ENCODE measurements at places on chromosomes 1 and 21.
A peak's percentile ranks its signal among the peaks of the same experiment; 100 is the strongest.

- DNase-seq, result no peak
Measured at GRCh38 chr1:35047188-35047858, 15.6 kb upstream of the ZMYM6 start.

DNA sequence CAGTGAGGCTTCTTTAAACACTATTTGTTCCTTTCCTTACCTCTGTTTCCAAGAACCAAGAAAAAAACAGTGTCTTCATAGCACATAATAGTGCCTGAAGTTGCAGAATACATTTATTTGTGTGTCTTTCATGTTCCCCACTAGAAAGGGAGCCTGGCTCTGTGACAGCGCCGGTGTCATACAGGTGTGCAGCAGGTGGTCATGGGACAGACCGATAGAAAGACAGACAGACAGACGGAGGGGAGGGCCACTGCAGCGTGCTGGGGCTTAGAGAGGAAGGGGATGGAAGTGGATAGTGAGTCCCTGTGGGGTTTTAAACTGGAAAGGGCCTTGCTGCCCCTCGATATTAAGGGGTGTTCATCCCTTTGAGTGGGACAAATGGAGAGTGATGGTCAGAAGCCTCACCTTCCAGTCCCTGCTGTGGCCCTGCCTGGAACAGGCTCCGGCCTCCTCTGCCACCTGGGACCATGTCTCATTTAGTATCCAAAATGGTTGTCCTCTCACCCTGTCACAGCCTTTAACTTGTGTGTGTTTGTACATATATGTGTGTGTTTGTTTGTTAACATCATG, 152.9 kb downstream of the PGBD5 start:
- no peak for DNase-seq

DNA sequence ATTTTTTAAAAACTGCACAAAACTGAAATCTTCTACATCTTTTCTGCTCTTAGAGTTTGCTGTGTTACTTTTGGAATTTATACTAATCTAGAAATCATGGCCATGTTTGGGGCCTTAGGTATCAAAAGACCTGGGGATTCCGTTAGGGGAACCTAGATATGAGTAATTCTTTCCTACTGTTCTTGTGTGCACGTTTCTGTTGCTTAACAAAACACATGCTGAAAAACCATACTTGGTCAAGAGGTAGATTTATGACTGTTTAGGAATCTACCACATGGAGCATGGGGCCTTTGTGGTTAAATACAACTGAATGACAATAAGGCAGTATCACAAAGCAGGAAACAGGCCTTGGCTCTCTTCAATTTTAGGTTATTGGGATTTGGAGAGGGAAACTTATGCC, 291.9 kb upstream of the USP25 start:
- DNase-seq, result no peak

- DNase-seq, result no peak
Measured at GRCh38 chr1:191687721-191688120, 470.5 kb upstream of the RGS18 start.

DNA sequence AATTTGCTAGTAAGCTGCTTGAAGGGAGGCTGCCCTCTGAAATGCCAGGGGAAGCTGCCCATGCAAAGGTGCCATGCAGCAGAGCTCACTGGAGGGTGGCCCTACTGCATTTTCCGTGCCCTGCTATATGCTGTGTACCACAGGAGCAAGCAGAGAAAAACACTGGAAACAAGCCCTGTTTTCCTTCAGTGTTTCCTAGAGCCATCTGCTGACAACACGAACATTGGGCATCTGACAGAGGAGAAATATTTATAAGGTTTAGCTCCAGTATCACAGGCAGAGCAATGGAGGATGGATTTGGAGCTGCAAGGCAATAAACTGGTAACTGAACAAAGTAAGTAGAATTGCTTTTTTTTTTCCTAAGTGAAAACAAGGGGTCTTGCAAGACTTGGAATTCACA, 198.4 kb downstream of the USP25 start:
- no peak for DNase-seq

GRCh38 chr1:214463596-214463995, 87.8 kb downstream of the PTPN14 start:
- DNase-seq, result no peak

DNA sequence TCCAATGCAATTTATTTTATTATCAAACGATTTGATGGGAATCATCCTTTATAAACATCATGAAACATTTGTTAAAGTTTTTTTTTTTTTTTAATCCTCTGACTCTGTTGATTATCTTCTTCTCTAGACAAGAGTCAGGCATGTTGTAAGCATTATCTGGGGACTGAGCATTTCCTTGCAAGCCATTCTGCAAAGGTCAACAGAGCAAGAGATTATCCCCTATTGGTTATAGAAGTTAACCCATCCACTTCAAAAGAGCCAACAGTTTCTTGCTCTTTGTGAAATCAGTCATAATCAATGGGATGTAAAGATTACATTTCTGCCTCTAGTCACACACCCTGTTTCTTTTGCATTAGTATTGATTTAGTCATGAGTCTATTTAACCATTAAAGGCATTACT, 368.8 kb upstream of the ADGRL4 start:
- no peak for DNase-seq

GRCh38 chr1:61079898-61080336, 2.4 kb upstream of the NFIA start:
- no peak for DNase-seq

- no peak for DNase-seq
Measured at GRCh38 chr1:230149751-230150584, 82.9 kb downstream of the GALNT2 start.

GRCh38 chr1:167708940-167709389, 12.8 kb upstream of the MPZL1 start:
- no peak for DNase-seq

DNA sequence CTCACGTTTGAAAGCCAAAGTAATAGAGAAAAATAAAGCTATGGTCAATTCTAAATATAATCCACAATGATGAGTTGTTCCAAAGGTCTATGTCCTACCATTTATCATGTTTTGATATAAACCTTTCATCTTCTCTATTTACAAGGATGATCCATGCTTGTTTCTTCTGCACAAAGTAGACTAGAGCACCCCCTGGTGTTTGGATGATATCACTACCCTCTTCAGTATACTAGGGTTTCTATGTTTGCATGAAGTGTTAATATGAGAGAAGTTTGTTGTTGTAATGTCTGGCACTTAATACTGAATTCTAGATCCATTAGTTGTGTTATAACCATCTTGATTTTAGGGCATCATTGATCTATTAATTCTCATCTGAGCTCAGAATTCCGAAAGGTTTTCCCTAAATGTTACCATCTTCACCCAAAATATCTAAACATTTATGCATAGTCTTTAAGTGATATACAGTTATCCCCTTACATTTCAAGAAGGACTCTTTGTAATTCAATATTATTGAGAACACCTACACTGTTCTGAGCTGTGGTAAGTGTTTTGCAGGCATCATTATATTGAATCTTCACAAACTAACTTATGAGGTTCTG, 21.1 kb downstream of the CLDN8 start:
- no peak for DNase-seq

- DNase-seq, result no peak
Measured at GRCh38 chr1:184986250-184986649, 11.9 kb upstream of the NIBAN1 start.

GRCh38 chr1:52702886-52703787, 5.0 kb upstream of the COA7 start:
- peak; percentile 77 for DNase-seq

DNA sequence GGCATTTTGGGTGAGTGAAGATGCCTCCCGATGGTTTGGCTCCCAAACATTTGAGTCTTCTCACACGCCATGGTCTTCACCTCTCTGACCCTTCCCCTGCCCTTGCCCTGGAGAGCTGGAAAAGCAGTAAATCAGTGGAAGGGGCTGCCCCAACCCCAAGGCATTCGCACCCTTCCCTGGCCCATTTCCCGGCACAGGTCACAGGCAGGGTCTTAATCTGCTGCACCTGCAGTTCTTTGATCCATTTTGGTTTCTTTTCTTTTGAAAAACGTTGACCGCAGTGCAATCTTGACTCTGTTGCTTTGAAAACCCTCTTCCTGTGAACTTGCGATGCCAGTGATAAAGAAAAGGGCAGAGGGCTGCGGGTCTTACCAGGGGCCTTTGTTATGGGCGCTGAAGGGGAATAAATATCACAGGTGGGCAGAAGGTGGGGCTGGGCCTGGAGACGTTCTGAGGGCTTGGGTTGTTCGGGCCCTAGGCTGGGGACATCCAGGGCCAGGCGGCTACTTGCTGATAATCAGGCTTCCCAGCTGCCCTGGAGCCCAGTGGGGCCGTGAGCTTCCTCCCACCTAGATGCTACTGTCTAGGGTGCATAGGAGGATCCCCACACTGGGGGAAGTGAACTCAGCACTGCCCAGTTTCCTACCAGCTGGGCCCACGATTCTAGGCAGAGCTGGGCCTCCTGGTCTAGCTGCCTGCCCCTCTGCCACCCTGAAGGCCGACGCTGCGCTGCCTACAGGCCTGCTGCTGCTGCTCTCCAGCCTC, 38.6 kb upstream of the EPS8L3 start:
- DNase-seq, result peak; percentile 74

- DNase-seq, result no peak
Measured at GRCh38 chr1:154869351-154870114, 548 bp downstream of the KCNN3 start.

DNA sequence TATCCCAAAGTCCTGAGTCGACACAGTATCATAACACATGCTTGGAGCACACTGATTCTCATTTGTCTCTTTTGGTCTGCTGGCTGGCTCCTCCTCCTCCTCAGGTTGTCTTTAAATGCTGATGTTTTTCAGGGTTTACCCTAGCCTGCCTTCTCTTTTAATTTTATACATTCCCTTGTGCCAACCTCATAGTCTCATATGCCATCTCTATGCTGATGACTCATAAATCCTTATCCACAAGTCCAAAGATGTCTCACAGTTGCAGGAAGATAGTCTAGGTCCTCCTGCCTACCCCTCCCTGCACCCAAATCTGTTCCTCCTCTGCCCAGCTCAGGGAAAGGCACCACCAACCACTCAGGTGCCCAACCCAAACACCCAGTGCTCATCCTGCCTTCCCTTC, 108.3 kb downstream of the SIPA1L2 start:
- DNase-seq, result no peak

GRCh38 chr21:46406001-46406400, 52.7 kb upstream of the DIP2A start:
- DNase-seq, result no peak

DNA sequence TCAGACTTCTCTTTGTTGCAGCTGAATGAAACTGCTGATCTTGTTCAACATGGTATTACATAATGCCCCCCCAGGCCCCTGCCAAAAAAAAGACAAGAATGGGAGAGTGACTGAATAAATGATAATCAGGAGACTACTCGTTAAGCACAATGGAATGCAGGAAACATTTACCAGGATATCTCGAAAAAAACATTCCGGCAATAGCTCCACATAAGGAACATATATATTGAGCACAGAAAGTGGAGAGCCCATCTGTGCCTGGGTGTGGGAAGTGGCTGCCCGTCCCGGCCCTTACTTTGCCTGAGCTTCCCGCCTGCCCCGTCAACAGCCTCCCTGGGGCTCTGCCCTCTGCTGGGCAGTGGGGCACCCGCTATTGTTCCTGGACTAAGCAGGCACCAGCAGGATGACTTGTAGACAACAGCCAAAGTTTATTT, 13.3 kb downstream of the TRIM11 start:
- DNase-seq, result peak; percentile 19

GRCh38 chr1:5686925-5687706, 305.1 kb downstream of the NPHP4 start:
- DNase-seq, result no peak

DNA sequence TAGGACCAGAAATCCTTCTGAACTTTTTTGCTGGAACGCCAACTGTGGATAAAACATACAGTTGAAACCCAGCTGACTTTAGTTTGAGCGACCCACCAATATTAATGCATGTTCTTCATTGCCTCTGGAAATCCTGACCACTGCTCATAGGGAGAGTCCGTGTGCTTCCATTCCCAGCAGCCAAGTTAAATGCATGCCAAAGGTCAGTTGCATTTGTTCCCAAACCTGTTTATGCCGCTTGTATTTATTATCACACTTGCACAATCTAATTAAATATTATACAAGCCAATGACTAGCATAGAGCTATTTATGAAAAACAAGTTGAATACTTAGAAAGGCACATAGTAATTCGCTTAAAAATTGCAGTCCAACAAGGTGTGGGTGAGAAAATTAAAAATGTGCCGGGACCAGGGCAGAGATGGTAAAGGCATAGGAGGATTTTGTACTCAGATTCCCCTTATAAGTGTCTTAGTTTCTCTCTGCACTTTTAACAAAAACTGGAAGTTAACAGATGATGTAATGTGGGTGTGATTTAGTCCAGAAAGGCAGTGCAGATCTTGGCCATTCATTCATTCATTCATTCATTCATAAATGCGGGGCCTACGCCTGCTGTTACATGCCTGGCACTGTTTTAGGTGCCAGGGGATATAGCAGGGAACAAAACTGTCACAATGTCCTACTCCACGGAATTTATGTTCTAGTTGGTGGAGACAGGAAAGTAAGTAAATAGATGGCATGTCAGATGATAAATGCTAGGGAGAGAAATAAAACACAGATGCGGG, 99.7 kb downstream of the PRDM2 start:
- no peak for DNase-seq

DNA sequence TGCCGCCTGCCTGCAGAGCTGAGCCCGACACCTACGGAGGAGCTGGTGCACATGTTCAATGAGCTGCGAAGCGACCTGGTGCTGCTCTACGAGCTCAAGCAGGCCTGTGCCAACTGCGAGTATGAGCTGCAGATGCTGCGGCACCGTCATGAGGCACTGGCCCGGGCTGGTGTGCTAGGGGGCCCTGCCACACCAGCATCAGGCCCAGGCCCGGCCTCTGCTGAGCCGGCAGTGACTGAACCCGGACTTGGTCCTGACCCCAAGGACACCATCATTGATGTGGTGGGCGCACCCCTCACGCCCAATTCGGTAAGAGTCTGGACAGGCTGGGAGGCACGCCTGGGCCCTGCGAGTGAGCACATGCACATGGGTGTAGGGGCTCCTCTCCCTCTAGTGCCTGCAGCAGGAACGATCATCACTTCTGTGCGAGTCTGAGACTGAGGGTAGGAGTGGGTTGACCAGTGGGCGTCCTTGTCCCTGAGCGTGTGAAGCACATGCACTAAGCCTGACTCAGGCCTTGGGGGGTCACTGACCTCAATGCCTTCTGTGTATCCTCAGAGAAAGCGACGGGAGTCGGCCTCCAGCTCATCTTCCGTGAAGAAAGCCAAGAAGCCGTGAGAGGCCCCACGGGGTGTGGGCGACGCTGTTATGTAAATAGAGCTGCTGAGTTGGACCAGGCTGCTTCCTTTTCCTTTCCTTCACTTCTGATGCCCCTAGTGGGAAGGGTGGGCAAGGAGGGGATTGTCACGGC, 6.9 kb downstream of the DMAP1 start:
- DNase-seq, result no peak

DNA sequence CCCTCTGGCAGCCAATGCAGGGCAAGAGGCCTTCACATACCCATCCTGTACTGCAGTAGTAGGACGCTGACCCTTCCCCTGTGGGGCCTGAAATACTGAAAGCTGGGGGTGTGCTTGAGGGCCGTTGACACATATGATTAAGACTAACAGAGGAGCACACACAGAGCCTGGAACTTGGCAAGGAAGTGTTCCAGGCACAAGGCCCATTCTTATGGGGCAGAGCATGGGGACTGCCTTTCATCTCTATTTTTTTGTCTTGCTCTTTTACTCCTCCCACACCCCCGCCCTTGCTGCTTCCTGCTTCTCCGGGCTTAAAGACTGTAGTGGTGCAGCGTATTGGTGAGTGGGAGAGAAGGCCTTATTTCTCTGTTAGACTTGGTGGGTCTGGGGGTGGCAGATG, 137.4 kb downstream of the BACH1 start:
- DNase-seq, result peak; percentile 37
